RPMI7951 (cell line): ENCODE measurements at places on chromosomes 3 and 15. TPM values are rescaled to one million over a fixed set of nuclear protein-coding genes. Genes with fewer than 3 reads are reported as not detected.

DNA sequence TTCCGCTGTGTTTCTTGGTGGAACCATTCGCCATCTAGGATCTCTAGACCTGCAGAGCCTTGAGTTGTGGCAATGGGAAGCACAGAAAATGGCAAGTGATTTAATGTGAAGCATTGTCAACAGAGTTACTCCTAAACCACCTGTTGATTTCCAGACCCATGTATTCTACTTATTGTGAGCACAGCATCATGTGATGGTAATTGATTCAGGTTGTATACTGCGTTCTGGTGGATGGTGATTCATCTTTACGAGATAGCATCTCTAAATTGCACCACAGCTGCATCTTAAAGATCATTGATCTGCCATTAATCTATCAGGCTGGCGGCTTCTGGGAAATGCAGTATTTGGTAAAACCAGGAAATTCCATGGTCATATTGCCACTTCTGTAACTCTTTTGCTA lies 7.4 kb downstream of the RTP4 start:
- no peak for DNase-seq

DNA sequence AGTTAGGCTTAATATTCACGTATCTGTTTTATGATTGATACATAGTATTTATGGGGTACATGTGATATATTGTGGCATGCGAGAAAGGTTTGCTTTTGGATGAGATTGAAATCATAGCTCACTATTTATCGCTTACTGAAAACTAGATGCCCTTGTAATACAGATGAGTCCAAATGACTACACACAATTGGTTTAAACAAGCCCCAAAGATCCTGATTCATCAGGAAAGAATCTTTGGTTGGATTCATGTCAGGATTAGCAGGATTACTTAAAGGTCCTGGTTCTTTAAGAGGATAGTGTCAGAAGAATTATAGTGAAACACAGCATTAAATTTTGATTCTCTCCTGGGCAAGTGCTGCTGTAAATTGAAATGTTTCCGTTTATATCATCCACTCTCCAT lies 18.6 kb upstream of the AADAC start:
- DNase-seq, result peak; percentile 87

GRCh38 chr15:66050264-66050663 lies 181.0 kb downstream of the RAB11A start:
- no peak for DNase-seq

GRCh38 chr15:67537771-67538170 lies 4.7 kb upstream of the MAP2K5 start:
- no peak for DNase-seq

DNA sequence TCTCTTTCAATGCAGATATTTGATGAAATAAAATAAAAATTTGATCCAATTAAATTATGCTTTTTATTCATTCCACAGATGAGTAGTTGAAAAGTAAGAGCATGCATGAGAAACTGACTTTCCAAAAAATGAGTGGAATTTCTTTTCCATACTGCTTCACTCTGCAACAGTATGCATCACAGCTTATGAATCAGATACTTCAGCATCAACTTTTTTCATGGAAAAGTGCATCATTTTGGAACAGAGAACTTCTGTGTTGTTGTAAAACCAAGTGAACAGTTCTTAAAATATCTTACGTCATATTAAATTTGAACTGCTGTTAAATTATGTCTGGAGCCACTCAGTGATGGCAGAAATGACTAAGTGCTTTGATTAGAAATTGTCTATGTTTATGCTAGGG lies 16.7 kb upstream of the SLC7A14 start:
- no peak for DNase-seq

DNA sequence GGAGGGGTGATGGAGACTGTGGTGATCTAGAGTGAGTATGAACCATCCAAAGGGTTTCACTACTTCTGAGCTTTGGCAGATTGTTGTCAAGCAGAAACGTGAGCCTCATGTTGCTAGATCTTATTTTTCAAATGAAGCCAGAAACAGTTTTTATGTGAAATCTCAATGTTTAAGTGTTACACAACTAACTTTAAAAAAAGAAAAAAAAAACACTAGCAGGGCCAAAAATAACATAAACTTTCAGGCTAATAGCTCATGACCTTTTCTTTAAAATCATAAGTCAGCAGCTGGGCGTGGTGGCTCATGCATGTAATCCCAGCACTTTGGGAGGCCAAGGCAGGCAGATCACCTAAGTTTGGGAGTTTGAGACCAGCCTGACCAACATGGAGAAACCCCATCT lies 2.1 kb upstream of the HTR3D start:
- DNase-seq, result no peak

DNA sequence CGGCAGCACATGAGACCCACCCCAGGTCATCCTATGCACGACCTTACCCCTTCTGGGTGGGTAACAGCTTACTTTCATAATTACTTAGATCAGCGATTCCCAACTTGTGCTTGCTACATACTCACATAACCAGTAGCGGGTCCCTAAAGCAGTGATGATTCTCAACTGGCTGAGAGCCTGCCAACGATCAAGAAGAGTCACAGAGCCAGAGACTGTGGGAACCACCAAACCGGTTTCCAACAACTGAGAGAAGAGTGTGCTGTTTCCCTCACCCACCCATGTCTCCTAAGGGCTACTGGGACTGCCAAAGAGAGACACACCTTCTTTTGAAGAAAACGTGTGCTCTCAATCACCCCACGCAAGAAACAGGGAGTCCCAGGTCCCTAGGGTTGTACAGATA lies 12.0 kb upstream of the XXYLT1 start:
- DNase-seq, result no peak

- no peak for DNase-seq
Measured at GRCh38 chr3:123694366-123695087, 109.7 kb upstream of the HACD2 start.

DNA sequence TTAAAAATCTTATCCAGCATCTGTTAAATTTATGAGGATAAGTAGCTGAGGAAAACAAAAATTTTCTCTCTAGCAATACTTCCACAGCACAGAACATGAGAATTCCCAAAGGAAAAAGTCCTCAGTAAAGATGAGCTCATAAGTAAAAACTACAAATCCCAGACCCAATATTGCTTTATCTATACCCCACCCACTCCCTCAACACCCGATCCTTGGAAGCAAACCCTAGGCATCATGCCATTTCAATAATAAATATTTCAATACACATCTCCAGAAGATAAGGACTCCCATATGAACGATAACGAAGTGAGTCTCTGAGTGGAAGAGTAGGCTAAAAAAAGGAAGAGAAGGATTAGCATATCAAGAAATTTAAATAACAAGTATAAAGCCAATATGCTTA lies 8.3 kb upstream of the PRR20G start:
- DNase-seq, result no peak

- no peak for DNase-seq
Measured at GRCh38 chr3:159951540-159951939, 37.1 kb upstream of the IL12A start.

DNA sequence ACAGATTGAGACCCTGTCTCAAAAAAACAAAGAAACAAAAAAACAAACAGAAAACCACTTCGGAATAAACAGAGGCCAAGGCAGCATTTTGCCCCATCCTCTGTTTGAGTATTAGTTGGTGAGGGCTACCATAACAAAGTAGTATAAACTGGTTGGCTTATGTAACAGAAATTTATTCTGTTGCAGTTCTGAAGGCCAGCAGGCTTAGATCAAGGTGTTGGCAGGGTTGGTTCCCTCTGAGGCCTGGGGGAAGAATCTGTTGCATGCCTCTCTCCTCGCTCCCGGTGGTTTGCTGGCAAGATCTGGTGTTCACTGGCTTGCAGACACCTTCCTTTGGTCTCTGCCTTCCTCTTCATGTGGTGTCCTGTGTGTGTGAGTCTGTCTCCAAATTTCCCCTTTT lies 261.6 kb downstream of the PDZRN3 start:
- no peak for DNase-seq

- peak; percentile 96 for DNase-seq
Measured at GRCh38 chr3:45560281-45560971, 34.1 kb upstream of the LIMD1 start.

DNA sequence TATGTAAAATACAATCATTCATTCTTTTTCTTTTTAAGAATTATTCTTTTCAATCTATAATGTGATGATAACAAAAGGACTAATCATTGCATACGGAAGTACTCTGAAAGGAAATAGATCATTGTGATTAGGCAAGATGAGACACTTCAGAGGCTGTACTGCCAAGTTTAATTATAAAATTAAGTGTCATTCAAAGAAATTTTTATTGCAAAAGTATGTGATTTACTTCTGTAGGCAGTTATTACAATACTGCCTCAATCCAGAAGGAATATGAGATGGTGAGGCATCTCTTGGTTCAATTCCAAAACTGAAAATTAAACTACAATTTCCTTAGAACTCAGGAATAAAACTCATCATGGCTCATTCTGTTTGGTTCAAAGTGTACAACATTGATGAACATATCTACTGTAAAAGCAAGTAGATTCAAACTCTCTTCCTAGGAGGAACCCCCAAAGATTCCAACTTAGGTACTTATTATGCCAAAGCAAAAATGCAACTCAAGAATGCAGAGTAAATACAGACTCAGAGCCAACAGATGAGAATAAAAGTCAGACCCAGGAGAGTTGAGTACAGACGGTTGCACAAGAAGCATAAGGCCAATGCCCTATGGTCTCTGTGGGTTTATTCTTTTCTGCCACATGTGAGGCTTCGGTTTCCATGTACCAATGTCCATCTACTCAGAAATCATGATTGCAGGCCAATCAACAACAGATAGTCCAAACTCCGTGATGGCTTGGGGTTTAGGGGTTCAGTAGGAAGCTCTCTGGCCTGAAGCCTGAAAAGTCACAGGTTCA lies 118.5 kb upstream of the WNT5A start:
- no peak for DNase-seq

DNA sequence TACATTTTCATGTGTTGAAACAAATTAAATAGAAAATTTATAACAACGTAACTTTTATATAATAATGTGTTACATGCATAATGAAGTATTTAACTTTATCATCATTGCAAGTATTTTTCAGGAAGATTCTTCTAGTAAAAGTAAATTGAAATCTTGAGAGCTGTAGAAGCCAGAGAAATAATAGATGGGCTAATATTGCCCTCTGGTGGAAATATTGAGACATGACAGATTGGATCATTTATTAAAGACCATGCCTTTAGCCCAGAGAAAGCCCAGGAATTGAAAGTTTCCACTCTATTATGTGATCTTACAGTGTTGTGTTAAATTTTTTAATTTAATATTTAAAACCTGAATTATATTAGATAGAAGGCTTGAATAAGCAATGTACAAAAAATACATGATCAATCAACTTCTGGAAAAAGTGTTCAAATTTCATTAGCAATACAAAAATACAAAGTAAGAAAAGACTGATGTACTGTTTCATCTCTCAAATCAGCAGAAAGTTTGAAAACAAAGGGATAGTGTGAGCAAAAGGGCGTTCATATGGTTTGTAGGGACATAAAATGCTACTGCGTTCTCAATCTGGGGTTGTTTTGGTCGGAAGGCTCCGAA lies 52.7 kb upstream of the SPTSSB start:
- peak; percentile 35 for DNase-seq

DNA sequence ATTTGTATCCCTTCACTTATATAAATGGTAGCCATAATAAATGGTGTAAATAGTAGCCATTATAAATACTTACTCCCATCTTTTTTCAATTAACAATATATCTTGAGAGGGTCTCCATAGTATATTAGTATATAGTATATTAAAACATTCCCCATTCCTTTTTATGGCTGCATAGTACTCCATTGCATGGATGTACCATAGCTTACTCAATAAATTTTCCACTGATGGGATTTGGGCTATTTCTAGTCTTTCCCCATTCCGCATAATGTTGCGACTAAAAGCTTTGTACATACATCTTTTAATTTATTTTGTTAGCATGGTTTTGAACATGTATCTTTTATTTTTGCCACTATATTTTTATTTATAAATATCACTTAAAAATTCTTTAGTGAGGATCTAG lies 366.3 kb downstream of the IL20RB start:
- no peak for DNase-seq

DNA sequence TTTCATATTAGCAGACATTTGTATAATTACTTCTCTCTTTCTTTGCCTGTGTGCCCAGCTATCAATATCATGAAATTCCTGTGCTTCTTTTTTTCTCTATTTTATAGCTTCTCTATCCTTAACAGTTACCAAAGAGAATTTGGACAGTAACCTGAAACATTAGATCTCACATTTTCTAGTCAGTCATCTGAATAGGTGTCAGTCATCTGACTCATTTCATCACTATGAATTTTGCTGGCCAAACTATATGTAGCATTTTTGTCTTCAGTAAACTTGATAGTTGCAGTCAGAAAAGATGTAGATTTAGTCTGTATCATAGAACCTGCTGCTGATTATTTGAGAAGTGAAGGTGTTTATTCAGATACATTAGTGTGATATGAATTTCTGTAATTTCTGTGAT lies 52.6 kb downstream of the HMG20A start:
- DNase-seq, result no peak

GRCh38 chr3:73280746-73281145 lies 219.3 kb downstream of the EBLN2 start:
- no peak for DNase-seq

- DNase-seq, result no peak
Measured at GRCh38 chr3:39294446-39295183, 14.8 kb upstream of the CX3CR1 start.

GRCh38 chr3:72535772-72536171 lies 312.5 kb downstream of the SHQ1 start:
- peak; percentile 21 for DNase-seq

DNA sequence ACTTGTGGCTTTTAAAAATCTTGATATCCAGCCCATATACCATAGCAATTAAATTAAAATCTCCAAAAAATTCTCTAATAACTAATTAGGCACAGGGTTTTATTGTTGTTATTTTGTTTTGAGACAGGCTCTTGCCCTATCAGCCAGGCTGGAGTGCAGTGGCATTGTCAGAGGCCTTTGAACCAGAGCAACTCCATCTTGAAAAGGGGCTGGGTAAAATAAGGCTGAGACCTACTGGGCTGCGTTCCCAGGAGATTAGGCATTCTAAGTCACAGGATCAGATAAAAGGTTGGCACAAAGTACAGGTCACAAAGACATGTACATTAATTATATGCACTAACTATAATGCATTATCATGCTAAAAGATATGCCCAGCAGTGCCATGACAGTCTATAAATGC lies 31.2 kb upstream of the ACP3 start:
- no peak for DNase-seq

GRCh38 chr3:29568355-29568754 lies 287.5 kb downstream of the RBMS3 start:
- no peak for DNase-seq

DNA sequence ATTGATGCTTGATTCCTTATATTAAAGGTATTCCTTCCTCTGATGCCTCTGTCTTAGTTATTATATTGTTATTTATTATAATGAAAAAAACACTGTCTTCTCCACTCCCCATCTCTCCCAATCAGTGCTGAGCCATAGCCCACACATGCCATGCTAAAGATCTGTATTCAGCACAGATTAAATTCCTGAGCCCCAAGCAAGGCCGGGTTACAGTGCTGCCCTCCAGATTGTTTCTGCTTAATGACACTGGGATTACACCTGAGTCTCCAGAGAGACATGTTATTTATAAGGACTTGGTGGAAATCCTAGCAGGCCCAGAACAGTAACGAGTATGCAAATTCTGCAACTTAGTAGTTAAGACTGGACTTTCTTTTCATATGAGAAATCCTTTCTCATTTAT lies 305.9 kb upstream of the UMPS start:
- no peak for DNase-seq

The CCR9 gene
- total RNA-seq, result not detected in 2 replicates

The CCDC66 gene
- total RNA-seq, result 13.3 and 17.7 TPM in 2 replicates

The ESYT3 gene
- 0.12 and 0.20 TPM in 2 replicates for total RNA-seq

The EAF2 gene
- total RNA-seq, result 1.3 and 5.3 TPM in 2 replicates

The COL6A5 gene
- not detected in 2 replicates for total RNA-seq

The GPR62 gene
- total RNA-seq, result not detected in 2 replicates

The DLL4 gene
- 2.5 and 2.6 TPM in 2 replicates for total RNA-seq

The TNFSF10 gene
- total RNA-seq, result 8.3 and 11.7 TPM in 2 replicates

The ZNF502 gene
- 5.3 and 6.1 TPM in 2 replicates for total RNA-seq

The CD86 gene
- total RNA-seq, result not detected in 2 replicates

The C3orf85 gene
- total RNA-seq, result not detected in 2 replicates

The OXNAD1 gene
- 12.9 and 13.1 TPM in 2 replicates for total RNA-seq

The CRYGS gene
- total RNA-seq, result 0.49 and 1.1 TPM in 2 replicates
